ENCODE measurements at places on chromosomes 5 and 9. TPM values are rescaled to one million over a fixed set of nuclear protein-coding genes. Genes with fewer than 3 reads are reported as not detected.

GRCh38 chr9:70362952-70363351 lies 51.5 kb downstream of the KLF9 start:
- no peak for DNase-seq

- DNase-seq, result no peak
These were observed 5.1 kb downstream of the NOXA1 start for GRCh38 chr9:137428311-137428630.

GRCh38 chr5:169385636-169386035 lies 84.7 kb upstream of the SLIT3 start:
- no peak for DNase-seq

GRCh38 chr9:3768286-3768685 lies 242.5 kb upstream of the RFX3 start:
- no peak for DNase-seq

PSIP1 gene
- total RNA-seq, result 98.7 TPM

Data from mesothelial cell of epicardium (in vitro differentiated cells).